ENCODE measurements at places on chromosomes 13 and 19.

- no peak for DNase-seq
These were observed 27.3 kb upstream of the EDDM13 start for GRCh38 chr19:56245121-56245740.

- no peak for DNase-seq
These were observed 444 bp upstream of the NCCRP1 start for GRCh38 chr19:39196320-39196719.

GRCh38 chr13:29270271-29270985, 325.1 kb downstream of the SLC7A1 start:
- no peak for DNase-seq

GRCh38 chr13:51995677-51996551, 15.3 kb downstream of the ATP7B start:
- DNase-seq: no peak

- no peak for DNase-seq
These were observed 412 bp downstream of the IRS2 start for GRCh38 chr13:109785892-109786450.

DNA sequence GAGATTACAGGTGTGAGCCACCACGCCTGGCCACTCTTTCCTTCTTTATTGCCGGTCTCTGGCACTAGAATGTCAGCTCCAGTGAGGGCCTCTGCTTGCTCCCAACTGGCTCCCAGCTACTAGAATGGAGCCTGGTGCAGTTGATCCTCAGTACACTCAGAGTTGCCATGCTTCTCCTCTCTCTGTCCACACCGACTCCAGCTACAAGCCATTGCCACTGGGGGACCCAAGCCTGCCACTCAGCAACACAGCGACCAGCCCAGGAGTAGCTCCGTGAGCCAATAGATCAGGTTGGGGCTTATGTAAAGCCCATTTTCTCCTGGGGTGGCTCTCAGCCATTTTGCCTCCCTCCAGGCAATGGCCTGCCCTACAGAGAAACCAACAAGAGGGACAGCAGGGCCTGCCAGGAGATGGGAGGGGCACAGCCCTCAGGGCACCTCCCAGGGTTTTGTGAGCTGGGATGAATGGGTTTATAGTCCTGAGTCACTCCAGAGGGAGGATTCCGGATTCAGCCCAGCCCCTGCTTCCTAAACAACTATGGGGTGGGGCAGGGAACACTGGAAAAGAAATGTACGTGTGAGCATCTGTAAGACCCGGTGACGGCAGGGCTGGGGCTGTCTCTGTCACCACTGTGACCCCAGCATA, 36.5 kb downstream of the OPA3 start:
- no peak for DNase-seq

DNA sequence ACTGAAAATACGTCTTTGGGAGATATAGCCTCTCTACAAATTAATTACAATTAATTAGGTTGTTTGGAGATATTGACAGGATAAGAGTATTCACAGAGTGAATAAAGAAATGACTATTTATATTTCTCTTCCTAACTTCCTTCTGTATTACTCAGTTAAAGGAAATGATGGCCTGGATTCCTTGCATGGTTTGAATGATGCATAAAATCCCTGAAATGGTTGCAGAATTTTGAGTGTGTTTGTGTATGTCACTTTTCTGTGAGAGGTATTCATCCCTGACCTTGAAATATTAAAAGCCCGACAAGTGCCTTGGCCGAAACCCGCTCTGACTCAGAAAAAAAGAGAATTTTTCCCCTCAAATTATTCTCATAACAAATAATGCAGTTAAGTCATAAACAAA, 90.0 kb downstream of the PDS5B start:
- no peak for DNase-seq

- DNase-seq: no peak
These were observed 43.1 kb downstream of the TEX29 start for GRCh38 chr13:111363591-111363990.

- DNase-seq: no peak
These were observed 8.9 kb upstream of the SDHAF1 start for GRCh38 chr19:35986111-35986510.
